NCI-H2029 (cell line): ENCODE measurements at places on chromosomes 4 and X.

- peak; percentile 28 for DNase-seq
These were observed 40.3 kb upstream of the ATXN3L start for GRCh38 chrX:13360146-13360545.

GRCh38 chrX:1717373-1717772 lies 102.5 kb downstream of the ASMT start:
- DNase-seq, result no peak

DNA sequence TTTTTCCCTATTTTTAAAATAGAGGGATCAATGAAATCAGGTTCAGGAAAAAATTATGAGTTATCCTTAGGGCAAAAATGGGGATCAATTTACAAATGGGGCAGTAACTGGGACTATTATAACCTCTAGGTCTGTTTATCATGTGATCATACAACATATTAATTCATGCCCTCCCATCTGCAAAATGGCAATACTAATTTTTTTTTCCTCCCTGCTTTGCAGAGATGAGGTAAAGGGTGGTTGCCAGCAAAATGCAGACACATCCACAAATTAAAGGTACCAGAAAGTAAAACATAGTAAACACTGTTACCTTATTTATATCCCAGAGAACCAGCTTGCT lies 467 bp downstream of the HSD17B11 start:
- DNase-seq, result no peak

GRCh38 chrX:70479247-70479921 lies 34.7 kb downstream of the DLG3 start:
- DNase-seq, result no peak

DNA sequence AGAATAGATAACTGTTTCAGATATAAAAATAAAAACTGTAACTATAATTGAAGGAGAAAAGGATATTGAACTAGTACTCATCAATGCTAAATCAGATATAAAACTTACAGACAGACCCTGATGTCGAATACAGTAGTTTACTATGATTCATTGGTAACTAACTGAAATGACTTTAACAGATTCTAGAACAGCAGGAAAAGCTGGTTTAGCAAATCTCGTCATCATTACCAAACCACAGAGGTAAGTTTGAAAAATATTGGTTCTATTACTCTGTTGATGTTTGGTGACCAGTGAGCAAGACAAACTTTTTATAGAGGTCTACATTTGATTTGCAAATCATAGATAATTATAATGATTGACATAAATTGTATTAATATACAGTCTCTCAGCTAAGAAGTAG lies 551.4 kb upstream of the ADGRL3 start:
- no peak for DNase-seq

DNA sequence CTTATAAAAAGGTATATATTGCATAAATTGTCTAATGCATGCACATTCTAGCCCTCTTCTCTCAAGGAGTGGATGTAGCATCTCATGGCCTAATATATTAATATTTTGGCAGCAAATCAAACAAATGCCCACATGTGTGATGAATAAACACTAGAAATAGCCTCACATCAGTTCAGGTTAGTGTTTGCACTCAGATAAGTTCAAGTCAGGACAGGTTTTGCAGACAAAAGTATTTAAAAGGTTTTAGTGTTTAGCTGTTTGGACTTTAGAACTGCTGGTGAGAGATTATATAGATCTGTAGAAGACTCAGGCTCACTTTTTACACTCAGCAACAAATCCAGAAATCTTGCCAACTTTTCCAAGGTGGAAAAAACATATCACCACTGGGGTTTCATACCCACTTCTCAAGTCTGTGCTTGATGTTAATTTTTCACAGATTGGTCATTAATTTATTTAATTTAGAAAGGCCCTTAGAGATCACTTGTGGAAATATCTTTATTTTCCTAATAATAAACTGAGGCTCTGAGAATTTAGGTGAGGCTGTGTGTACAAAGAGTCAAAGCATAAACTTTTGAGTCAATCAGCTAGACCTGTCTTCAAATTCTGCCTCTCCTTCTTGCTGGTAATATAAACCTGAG lies 362.6 kb downstream of the GASK1B start:
- no peak for DNase-seq

DNA sequence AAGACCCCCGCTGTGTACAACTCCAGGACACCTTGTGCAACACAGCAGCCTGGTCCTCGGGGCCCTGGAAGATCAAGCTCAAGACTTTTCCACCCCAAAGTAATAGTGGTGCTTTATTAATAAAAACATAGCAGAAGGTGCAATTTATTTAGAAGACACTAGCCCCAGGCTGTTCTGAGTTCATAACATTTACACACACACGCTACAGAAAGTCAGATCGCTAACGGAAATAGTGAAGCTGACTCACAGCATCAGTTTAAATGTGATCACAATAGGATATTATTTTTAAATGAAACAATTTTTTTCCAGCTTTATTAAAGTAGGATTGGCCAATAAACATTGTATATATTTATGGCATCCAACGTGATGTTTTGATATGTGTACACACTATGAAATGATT lies 141.0 kb downstream of the STK32B start:
- no peak for DNase-seq

DNA sequence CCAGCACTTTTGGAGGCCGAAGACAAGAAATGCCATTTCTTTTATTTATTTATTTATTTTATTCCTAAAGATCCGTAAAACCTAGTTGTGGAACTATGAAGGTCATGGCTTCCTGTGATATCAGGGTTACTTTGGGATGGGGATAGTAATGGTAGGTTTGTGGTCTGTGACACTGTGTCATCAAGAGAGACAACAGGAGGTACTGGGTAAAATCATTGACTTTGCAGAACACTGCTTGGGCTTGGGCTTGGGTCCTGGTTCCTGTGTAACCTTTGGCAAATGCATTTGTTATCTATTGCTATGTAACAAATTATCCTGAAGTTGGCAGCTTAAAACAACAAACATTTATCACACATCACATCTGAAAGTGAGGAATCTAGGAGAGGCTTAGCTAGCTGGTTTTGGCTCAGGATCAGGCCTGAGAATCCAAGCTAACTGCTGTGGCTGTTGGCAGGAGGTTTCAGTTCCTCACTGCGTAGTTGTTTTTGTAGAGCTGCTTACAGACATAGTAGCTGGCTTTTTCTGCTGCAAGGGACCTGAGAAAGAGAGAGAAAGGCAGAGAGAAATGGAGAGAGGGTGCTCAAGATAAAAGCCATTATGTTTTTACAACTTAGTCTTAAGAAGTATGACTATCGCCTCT lies 576.4 kb upstream of the SLIT2 start:
- no peak for DNase-seq

DNA sequence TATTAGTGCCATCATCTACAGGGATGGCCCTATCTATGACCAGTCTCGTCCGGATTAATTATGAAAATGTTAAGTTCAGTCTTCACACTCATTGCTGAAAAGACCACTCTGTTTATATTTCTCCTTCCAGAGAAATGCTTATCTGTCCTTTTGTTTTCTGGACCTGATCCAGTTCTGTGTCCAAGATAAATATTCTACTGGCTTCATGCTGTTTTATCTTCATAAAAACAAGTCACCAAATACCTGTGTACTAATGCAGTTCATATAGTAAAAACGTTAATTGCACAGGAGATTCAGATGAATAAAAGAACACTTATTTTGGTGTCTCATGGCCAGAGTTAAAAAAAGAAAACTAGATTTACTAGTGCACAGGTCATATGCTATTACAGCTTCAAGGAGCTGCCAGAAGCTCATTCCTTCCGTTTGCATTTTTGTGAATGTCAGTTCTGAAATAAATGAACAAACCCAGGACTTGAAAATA lies 17.3 kb downstream of the FNIP2 start:
- DNase-seq, result peak; percentile 5

- DNase-seq, result no peak
These were observed 61.0 kb downstream of the STX18 start for GRCh38 chr4:4480685-4481398.

DNA sequence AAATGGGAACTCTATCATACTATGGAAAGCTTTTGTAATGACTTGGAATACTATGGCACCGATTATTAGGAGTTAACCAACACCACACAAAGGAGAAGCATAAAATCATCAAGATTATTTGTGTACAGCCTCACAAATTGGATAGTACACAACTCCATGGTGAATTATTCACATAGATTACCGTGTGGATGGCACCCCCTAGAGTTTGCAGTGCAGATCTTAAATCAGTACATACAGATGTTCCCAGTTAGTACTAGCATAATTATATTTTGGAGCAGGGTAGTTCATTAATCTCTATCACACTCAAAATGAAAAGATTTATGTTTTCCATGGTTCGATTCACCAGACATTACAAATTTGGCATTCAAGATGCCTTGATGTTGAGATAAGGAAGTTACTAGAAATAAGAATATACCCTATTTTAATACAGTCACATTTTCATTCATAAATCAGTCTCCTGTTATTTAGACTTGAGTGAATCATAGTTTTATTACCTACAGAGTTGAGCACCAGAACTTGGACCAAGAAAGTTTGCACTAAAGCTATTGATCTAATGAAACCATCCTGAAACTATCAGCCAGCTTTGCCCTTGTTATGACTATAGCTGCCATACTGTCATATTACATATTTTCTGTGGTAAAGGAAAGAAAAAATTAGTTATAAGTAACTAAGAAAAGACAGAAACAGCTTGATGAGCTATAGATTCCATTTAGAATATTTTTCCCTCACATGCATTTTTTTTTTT lies 531.8 kb downstream of the GLUD2 start:
- DNase-seq, result no peak

DNA sequence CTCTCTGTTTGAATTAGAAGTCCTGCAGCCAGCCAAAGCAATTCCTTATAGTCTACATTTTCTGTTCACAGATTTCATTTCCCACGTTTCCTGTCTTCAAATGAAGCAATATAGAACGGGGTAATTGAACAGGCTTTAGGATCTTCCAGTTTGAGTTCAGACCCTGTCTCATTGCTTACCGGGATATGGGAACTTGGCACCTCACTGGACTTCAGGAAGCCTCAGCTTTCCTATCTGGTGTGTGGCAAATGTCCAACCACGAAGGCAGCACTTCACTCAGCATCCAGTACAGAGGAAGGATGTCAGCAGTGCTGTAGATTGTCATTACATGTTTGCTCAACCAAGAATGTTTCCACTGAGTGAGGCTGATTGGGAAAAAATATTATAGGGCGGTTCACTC lies 271.1 kb upstream of the ZFP42 start:
- no peak for DNase-seq

DNA sequence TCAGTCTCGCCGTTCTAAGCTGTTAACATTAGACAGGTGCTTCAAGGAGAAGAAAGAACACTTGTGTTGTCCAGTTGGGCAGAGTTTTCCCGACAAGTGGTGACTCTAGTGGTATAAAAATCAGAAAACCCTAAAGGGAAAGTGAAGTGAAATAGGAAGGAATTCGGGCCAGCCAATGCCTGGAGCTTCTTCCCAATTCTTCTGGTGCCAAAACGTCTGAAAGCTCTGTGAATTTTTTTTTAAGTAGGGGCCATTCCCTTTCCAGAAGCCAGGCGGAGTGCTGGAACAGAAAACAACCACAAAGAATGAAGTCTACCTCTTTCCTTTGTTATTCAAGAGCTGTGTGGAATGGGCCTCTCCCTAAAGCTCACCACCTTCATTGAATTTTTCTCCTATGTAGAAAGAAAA lies 43.1 kb upstream of the PPARGC1A start:
- no peak for DNase-seq

GRCh38 chr4:185799442-185799841 lies 12.6 kb downstream of the SORBS2 start:
- DNase-seq, result no peak

GRCh38 chrX:17824980-17825379 lies 36.1 kb downstream of the RAI2 start:
- DNase-seq, result no peak

DNA sequence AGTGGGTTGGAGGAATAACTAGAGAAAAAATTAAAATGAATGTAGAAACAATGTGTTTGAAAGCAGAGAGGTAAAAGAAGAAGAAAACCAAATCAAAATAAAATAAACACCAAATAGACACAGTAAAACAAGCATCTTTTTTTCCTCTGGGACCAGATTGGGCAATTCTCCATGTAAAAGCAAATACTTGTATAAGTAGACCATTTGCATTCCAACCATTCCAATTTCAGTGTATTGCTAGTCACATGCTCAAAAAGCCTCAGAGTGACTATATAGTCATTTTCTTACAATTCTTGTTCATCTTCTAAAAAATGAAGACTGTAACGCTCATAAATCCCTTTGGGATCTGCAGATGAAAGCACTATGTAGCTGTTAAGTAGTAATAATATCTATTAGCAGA lies 969.5 kb downstream of the PCDH18 start:
- DNase-seq, result no peak

DNA sequence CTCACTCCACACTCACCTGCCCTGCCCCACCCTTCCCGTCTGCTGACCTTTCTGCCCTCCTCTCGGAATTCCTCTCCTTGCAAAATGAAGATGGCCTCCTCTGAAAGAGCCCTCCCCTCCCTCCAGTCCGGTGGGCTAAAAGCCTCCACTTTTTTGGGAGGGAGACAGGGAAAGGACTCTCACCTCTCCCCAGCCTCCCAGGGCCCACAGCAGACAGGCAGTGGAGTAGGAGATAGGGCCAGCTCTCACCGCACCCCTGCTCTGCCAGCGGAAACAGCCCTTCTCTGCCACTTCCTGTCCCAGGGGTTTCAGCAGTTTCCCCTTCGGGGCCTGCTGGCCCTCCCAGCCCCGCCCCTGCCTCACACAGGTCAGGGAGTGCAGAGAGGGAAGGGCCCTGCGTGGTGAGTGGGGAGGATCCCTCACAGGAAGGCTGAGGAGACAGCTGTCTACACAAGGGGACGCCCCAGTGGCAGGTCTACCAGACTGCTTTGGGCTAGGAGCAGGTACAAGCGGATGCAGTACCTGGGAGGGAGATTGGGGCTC lies 18.2 kb downstream of the ELF4 start:
- DNase-seq, result no peak

DNA sequence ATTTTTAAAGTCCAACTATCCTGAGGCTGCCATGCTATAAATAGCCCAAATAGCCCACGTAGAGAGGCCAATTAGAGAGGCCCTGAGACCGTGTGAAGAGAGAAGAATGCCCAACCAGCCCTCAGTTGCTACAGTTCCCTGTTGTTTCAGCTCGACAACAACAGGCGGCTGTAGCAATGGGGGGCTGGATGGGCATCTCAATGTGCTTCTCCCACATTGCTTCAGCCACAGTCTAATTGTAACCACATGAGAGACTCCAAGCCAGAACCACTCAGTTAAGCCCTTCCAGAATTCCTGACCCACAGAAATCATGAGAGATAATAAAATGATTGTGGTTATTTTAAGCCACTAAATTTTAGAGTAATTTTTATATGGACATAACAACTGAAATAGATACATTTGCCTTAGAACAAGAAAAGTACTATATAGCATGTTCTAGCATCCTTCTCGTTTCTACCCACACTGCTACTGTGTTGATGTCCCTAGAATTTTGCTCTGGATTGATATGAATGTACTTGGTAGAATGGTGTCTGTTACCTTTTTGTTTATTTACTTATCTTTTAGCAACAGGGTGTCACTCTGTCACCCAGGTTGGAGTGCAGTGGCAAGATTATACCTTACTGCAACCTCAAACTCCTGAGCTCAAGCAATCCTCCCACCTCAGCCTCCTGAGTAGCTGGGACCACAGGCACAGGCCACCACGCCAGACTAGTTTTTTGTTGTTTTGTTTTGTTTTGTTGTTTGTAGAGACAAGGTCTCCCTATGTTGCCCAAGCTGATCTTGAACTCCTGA lies 436.4 kb downstream of the BCOR start:
- no peak for DNase-seq
